ENCODE measurements at places on chromosomes 12 and 14.

GRCh38 chr12:55997535-55997859, 421 bp downstream of the SUOX start:
- DNase-seq = no peak
- no peaks in the 10 kb centered on the region for H3K27me3 ChIP-seq
- H3K36me3 ChIP-seq = peaks cover 61% of the 10 kb centered on the region
- peak overlapping the region; percentile 81 for H3K27ac ChIP-seq

DNA sequence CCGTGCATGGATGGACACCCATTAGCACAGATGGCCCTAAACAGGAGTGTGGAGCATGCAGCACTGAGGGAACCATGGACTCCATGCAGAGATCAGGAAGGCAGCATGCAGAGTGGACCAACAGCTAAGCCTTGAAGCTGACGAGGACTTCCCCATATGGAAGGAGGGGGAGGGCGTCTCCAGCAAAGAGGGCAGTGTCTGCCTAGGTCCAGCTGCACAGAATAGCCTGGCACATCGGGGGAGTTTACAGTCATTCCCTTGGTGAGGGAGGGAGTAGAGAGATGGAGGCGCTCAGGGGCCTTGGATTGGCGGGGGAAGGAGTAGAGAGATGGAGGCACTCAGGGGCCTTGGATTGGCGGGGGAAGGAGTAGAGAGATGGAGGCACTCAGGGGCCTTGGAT, 64.5 kb downstream of the ANKRD9 start:
- H3K27ac ChIP-seq = no peak overlapping the region
- H3K27me3 ChIP-seq = no peaks in the 10 kb centered on the region
- H3K4me3 ChIP-seq = no peak overlapping the region
- DNase-seq = no peak

DNA sequence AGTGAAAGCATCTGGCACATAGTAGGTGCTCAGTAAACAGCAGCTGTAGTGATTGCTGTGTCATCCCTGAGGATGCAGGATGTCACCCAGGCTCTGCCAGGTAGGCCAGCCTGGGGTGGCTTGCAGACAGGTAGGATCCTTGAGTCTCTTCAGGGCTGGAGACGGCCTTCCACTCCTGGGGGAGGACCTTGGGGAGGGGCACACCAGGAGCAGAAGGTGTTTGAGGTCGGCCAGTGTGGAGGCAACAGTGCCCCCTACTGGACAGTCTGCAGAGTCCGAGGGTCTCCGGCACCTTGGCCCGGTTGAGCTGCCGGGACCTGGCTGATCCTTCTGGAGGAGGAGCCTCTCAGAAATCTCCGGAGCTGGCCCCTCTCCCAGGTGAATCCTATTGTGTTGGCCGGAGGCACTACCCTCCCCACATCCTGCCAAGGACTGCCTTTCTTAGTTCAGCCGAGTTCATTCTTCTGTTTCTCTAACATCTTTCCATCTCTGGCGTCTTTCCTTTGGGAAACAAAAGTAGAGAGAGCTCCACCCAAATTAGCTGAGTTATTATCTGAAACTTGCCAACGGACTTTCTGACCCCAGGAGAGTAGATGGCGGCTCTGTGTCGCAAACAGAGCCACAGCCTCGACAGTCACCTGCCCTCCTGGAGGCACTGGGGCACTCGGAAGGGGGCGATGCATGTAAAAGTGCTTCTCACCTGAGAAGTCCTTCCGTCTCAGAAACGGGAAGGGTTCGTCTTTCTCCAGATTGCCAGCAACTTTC, 41.8 kb upstream of the CLMN start:
- peak; percentile 90 for DNase-seq
- no peak overlapping the region for H3K4me3 ChIP-seq
- no peaks in the 10 kb centered on the region for H3K36me3 ChIP-seq
- H3K27ac ChIP-seq = no peak overlapping the region
- H3K4me1 ChIP-seq = peaks cover 8% of the 10 kb centered on the region
- H3K27me3 ChIP-seq = no peaks in the 10 kb centered on the region

DNA sequence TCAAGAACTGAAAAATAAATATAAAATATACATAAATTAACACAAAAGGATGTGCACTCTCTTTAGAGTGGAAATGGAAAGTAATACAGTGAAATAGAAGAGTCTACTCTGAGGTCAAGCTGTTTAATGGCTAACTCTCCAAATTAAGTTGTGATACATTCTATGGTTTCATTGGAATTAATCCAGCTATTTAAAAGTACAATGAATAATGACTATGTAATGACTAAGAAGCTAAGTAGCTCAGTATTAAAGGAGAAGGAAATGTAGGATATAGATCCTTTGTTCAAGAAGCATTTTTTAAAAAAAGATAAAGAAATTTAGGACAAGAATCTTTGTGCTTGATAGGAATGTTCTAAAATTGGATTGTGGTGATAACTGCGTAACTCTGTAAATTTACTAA, 85.3 kb downstream of the LRP6 start:
- no peaks in the 10 kb centered on the region for H3K27me3 ChIP-seq
- H3K27ac ChIP-seq = no peak overlapping the region
- no peak for DNase-seq
- H3K4me1 ChIP-seq = peaks cover 12% of the 10 kb centered on the region

GRCh38 chr14:105944632-105945610, 418.5 kb downstream of the TMEM121 start:
- no peak for DNase-seq
- no peak overlapping the region for H3K4me3 ChIP-seq
- peaks cover 5% of the 10 kb centered on the region for H3K4me1 ChIP-seq
- H3K36me3 ChIP-seq = no peaks in the 10 kb centered on the region

GRCh38 chr12:24222968-24223367, 273.5 kb upstream of the SOX5 start:
- no peaks in the 10 kb centered on the region for H3K4me1 ChIP-seq
- H3K27ac ChIP-seq = no peak overlapping the region
- no peaks in the 10 kb centered on the region for H3K27me3 ChIP-seq
- DNase-seq = no peak

DNA sequence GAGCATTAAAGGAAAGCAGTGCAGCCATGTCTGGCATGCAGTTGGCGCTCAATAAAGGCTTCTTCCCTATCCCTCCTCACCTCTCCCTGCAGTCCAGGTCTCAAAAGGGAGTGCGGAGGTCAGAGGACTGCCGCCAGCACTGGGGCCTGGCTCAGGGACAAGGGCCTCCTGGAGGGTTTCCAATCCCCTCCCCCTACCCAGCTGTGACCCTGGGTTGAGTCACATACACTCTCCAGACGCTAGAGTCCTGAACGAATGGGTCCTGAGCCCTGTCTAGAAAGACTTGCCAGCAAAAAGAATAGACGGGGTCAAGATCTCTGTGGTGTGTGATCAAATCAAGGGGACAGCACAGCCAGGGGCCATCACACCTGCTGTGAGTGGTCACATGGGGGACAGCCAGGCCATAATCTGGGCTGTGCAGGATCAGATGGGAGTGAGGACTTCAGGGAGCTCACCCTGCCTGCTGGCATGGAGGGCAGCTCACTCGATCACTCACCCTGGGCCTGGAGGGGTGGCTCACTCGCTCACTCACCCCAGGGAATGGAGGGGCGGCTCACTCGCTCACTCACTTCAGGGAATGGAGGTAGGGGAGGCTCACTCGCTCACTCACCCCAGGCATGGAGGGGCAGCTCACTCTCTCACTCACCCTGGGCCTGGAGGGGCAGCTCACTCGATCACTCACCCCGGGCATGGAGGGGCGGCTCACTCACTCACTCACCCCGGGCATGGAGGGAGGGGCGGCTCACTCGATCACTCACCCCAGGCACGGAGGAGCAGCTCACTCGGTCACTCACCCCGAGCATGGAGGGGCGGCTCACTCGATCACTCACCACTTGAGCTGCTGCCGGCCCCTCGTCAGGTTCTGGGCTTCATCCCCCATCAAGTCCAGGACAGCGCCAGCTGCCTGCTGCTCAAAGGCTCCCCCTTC, 12.8 kb downstream of the CFAP73 start:
- no peaks in the 10 kb centered on the region for H3K27me3 ChIP-seq
- peaks cover 100% of the 10 kb centered on the region for H3K36me3 ChIP-seq
- H3K4me1 ChIP-seq = no peaks in the 10 kb centered on the region
- no peak for DNase-seq

GRCh38 chr12:32847287-32847686, 49.3 kb downstream of the PKP2 start:
- H3K4me3 ChIP-seq = no peak overlapping the region
- no peak for DNase-seq
- no peaks in the 10 kb centered on the region for H3K4me1 ChIP-seq

DNA sequence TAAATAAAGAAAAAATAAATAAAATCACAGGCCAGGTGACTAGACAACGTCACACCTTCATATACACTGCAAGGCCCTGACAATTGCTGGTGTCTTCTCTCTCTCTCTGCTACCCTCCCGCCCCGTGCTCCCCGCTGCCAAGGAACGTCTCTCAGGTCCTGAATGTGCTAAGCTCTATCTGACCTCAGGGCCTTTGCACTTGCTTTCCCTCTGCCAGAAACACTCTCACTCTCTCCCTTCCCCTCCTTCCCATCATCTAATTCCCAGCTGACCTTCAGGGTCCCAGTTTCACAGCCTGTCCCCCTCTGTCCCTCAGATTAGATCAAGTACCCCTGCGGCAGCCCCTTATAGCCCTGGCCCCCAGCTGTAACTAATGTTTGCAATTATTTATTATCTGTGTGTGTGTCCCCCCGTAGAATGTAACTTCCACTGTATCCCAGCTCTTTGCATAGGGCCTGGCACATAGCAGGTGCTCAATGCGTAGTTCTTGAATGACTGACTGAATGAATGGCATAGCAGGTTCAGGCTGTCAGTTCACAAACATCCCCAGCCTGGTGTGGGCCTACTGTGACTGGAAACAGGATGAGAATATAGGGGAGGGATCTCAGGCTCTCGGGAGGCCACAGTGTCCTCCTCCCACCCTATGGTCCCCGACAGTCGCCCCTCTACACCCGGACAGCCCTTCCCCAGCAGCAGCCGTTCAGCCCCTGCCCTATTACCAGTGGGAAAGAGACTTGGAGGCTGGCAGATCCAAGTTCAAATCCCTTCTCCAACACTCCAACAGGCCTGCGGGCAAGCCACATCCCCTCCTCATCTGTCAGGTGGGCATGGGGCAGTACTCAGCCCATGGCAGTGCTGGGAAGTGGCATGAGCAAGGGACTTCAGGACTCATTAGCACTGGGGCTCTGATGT, 6.6 kb downstream of the BEGAIN start:
- H3K36me3 ChIP-seq = no peaks in the 10 kb centered on the region
- no peaks in the 10 kb centered on the region for H3K27me3 ChIP-seq
- no peak for DNase-seq
- H3K4me3 ChIP-seq = no peak overlapping the region

- DNase-seq = no peak
- no peaks in the 10 kb centered on the region for H3K27me3 ChIP-seq
- peak overlapping the region; percentile 97 for H3K27ac ChIP-seq
- H3K36me3 ChIP-seq = no peaks in the 10 kb centered on the region
Measured at GRCh38 chr14:93115069-93115820, 480 bp downstream of the ITPK1 start.

DNA sequence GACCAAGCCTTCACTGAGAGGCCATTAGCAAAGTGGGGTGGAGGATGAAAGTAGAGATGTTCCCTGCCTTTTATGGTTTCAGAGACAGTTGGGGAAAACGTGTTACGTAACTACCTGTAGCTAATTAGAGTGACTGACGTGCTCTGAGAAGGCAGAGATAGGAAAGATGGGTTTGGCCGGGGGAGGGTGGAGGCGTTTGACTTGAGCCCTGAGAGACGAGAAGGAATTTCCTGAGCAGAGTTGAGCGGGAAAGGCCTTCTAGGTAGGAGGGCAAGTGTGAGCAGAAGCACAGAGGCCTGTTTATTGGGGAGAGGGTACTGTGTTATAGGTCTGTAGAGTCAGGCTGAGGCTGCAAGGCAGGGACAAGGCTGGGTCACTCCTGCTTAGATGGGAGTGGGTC, 8.6 kb downstream of the TUNAR start:
- no peak for DNase-seq
- no peak overlapping the region for H3K4me3 ChIP-seq
- no peak overlapping the region for H3K27ac ChIP-seq
- no peaks in the 10 kb centered on the region for H3K4me1 ChIP-seq

- H3K36me3 ChIP-seq = peaks cover 16% of the 10 kb centered on the region
- H3K4me1 ChIP-seq = peaks cover 55% of the 10 kb centered on the region
- no peak overlapping the region for H3K27ac ChIP-seq
- H3K27me3 ChIP-seq = no peaks in the 10 kb centered on the region
Measured at GRCh38 chr14:105205673-105206208, 24.6 kb upstream of the NUDT14 start.

- no peak overlapping the region for H3K4me3 ChIP-seq
- no peak overlapping the region for H3K27ac ChIP-seq
Measured at GRCh38 chr14:76083796-76084765, 67.6 kb upstream of the GPATCH2L start.

- H3K4me1 ChIP-seq = no peaks in the 10 kb centered on the region
- H3K27me3 ChIP-seq = no peaks in the 10 kb centered on the region
- no peak overlapping the region for H3K4me3 ChIP-seq
- DNase-seq = no peak
Measured at GRCh38 chr12:66739940-66740651, 61.2 kb upstream of the GRIP1 start.

DNA sequence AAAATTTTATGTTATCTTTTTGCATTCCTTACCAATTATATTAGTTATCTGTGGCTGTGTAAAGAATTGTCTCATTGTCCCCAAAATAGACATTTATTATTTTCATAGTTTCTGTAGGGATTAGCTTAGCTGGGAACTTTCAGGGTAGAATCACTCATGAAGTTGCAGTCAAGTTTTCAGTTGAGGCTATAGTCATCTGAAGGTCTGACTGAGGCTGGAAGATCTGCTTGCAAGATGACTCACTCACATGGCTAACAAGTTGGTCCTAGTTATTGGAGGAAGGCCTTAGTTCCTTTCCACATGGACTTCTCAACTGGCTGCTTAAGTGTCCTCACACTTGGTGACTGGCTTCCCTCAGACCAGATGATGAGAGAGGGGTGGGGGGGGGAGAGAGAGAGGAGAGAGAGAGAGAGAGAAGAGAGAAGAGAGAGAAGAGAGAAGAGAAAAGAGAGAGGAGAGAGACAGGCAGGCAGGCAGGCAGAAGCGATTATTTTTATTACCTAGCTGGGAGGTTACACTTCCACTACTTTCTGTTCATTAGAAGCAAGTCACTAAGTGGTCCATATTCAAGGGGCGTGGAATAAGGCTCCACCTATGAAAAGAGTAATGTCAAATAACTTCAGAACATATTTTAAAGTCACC, 6.4 kb downstream of the AP5M1 start:
- H3K4me1 ChIP-seq = peaks cover 28% of the 10 kb centered on the region
- no peak for DNase-seq
- H3K4me3 ChIP-seq = no peak overlapping the region
- no peaks in the 10 kb centered on the region for H3K27me3 ChIP-seq

DNA sequence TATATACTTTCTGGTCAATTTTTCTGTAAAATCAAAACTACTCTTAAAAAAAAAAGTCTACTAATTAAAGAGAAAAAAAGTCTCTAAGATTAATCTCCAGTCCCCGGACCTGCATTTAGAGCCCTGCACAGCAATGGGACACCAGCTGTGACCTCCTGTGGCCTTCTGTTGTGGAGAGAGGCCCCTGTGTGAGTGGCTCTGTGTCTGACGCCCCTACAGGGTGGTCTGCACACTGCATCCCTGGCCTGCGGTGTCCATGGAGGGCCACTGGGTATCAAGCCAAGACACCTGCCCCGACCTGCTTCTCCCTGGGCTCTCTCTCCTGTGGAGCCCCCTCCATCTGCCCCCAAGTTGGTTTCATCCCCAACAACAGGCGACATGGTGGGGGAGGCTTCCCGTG, 248.0 kb upstream of the DIO3 start:
- H3K4me1 ChIP-seq = no peaks in the 10 kb centered on the region
- no peak overlapping the region for H3K27ac ChIP-seq
- peak; percentile 80 for DNase-seq
- H3K27me3 ChIP-seq = no peaks in the 10 kb centered on the region
- no peaks in the 10 kb centered on the region for H3K36me3 ChIP-seq
